ENCODE measurements at places on chromosomes 1 and 21.

GRCh38 chr1:175530622-175531375 is 212.6 kb downstream of the TNR start:
- no peak for DNase-seq

DNA sequence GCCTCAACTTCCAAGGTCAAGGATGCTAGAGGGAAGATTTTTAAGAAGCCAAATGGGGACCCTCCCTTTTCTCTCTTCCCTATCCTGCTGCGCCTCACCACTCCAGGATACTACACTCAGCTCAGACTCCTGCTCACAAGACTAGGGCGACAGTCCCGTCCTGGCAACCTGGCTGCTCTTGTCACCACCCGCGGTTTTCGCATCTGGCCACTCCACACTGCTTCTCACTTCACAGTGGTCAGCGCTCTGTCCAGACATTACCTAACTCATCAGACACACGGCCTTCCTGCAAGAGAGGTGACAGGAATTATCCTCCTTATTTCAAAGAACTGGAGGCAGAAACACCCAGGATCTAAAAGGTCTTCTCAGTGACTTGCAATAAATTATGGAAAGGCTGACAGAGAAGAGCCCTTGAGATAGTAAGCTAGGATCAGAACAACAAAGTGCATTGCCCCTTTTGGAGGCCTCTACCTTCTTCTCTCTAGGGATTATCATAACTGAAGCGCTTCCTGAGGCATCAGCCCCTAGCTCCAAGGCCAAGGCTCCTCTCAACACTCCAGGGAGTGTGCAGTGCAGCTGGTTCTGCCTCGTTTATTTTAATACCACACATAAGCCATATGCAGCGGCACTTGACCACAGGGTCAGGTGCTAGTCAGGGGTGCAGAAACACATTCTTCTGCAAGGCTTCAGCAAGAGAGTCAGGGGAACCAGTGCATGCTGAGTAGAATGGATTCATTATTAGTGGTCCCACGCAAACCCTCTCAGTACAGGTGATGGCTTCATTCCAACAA is 41.9 kb downstream of the ASTN1 start:
- DNase-seq = no peak

- no peak for DNase-seq
These were observed 1028.6 kb upstream of the PRMT6 start for GRCh38 chr1:106027871-106028270.

DNA sequence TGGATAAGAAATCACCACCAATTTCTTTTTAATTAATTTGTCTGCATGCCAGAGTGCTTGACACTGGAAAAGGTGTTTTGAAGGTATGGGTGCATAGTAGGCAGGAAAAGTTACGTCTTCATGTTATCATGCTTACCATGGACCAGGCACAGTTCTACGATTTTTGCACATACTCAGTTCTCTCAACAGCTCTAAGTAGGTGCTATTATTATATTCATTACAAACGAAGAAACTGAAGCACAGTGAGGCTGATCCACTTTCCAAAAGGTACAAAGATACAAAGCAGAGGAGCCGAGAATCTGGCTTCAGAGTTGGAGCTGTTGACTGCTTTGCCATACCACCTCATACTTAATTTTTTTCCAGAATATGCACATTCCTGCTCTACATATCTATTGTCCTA is 306.4 kb downstream of the PBX1 start:
- no peak for DNase-seq

- DNase-seq = no peak
These were observed 20.1 kb downstream of the SLC1A7 start for GRCh38 chr1:53122201-53122885.
